KG1 (cell line): ENCODE measurements at places on chromosomes 16 and 17.

- no peak for DNase-seq
Observed at GRCh38 chr17:57586196-57586740, 158.8 kb downstream of the CCDC182 start.

DNA sequence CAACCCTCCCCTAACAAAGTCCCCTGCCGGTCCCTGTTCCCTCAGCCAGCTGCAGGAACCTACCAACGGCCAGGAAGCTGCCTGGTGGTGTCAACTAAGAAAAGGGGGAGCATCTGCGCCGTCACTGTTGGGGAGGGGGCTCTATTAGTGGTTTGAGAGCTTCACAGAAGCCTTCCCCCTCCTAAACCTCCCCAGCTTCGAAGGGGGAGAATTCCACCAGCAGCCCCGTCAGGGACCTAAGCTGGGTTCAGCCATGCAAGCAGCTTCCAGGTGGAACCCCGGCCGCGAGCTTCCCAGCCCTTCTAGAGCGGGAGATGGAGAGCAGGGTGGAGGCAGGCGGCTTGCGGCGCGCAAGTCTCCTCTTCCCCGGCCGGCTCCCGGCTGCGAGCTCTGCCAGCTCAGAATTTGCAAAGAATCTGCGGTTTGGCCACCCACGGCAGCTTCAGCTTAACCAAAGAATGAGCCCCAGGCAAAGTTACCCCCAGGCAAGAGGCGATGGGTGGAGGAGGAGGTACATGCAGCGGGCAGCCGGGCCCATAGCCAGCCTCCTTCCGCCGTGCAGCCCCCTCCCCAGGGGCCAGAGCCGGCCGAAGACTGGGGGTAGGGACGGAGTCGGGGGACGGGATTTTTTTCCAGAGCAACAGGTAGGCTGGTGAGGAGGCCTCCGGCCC is 33.7 kb downstream of the DDX19A start:
- no peak for DNase-seq

DNA sequence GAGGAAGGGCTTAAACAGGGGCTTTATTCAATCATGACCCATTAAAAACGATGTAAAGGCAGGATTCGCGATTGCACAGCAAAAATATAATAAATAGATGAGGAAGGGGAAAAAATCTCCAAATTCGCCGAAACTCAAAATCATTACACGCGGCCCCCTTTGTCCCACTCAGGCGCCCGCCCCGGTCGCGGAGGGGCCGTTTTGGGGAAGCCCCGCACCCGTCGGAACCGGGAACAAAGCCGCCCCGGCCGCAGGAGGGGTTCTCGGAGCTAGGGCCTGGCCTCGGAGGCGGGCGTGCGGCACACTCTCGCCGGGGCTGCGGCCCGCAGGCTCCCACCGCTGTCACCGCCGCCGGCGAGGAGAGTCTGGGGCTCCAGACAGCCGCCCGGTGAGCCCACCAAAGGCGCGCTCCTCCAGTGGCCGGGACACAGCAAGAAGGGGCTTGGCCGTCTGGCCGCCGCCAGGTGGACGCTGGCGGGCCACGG is 521 bp downstream of the C16orf87 start:
- DNase-seq = no peak

GRCh38 chr16:58614860-58615259 is 14.8 kb downstream of the CNOT1 start:
- DNase-seq = no peak

DNA sequence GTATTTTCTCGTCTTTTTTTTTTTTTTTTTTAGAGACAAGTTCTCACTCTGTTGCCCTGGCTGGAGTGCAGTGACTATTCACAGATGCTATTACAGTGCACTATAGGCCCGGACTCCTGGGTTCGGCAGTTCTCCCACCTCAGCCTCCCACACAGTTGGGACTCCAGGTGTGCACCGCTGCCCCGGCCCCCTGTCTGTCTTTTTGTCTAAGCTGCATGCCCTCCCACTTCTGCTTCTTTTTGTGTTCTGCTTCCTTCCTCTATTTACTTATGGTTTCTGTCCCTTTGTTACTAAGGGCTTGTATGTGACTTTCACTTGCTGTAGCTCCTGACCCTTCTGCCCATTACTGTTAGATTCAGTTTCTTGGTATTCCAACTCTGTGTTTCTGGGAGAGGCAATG is 20.5 kb downstream of the SLC7A6 start:
- no peak for DNase-seq

GRCh38 chr17:16952401-16952800 is 19.5 kb downstream of the TNFRSF13B start:
- DNase-seq = no peak

GRCh38 chr17:42681976-42682721 is at the start of gene CNTNAP1:
TSS of gene CNTNAP1 (plus strand) at chr17:42682531. CDS start at chr17:42682830, 299 bp downstream.
- no peak for DNase-seq

GRCh38 chr16:55062442-55062841 is 131.8 kb downstream of the IRX5 start:
- no peak for DNase-seq

GRCh38 chr16:79092846-79093245 is 507.7 kb downstream of the MAF start:
- DNase-seq = peak; percentile 20

DNA sequence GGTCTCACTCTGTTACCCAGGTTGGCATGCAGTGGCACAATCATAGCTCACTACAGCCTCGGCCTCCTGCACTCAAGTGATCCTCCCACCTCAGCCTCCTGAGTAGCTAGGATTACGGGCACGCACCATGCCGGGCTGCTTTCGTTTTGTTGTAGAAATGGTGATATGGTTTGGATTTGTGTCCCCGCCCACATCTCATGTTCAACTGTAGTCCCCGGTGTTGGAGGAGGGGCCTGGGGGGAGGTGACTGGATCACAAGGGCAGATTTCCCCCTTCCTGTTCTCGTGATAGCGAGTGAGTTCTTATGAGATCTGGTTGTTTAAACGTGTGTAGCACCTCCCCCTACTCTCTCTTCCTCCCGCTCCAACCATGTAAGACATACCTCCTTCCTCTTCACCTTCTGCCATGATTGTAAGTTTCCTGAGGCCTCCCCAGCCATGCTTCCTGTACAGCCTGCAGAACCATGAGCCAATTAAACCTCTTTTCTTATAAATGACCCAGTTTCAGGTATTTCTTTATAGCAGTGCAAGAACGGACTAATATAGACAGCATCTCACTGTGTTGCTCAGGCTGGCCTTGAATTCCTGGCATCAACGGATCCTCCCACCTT is 6.0 kb downstream of the PDZD9 start:
- no peak for DNase-seq

DNA sequence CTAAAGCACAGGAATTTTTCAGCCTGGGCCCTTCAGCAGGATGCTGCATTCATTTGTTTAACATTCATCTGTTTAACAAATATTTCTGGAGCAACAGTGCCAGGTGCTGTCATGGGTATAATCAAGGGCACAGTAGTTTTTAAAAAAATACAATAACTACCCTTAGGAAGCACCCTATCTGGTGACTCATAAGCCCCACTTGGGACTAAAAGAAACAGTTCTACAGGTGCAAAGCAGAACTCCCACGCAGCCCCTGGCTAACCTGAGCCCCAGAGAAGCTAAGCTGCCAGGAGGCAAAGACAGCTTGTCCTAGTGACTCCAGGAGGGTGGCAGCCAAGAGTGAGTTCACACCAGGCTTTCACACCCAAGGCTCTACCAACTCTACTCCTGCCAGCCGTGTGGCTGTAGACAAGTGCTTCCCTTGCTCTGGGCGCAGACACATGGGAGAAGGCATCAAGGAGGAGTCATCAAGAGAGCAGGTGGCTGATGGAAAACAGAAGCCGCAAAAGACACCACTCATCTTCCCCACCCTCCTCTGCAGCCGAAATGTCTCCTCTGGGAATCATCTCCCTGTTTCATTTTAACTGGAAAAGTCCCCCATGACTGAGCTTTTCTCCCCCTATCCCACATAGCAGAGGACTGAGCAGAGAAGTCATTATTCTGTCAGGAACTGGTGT is 14.4 kb downstream of the CUEDC1 start:
- no peak for DNase-seq

- DNase-seq = no peak
Observed at GRCh38 chr16:17998550-17998949, 338.0 kb downstream of the NPIPA8 start.

DNA sequence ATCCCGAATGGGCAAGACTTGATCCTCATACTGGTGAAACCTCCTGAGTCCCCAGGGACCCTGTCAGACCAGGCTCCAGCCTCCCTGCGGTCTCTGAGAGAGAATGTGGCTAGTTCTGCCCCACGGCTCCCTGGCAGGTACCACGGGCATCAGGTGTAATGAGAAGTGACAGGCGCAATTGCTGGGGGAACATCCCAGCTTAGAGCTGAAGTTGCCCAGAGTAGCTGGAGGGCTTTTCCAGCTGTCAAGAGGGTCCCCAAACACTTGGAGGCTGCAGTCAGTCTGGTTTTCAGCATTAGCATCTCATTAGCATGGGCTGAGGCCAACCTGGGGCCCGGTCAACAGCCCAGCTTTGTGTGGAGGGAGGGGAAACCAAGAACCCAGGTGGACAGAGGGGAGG is 100.0 kb upstream of the TMEM132E start:
- DNase-seq = no peak

- DNase-seq = no peak
Observed at GRCh38 chr16:48930951-48931553, 321.1 kb upstream of the N4BP1 start.

- DNase-seq = no peak
Observed at GRCh38 chr16:23676924-23677480, 1.7 kb upstream of the PLK1 start.

GRCh38 chr17:28405632-28406472 is at the start of gene SLC46A1:
TSS of gene SLC46A1 (minus strand) at chr17:28406212. CDS start at chr17:28406114, 98 bp downstream.
- DNase-seq = no peak

DNA sequence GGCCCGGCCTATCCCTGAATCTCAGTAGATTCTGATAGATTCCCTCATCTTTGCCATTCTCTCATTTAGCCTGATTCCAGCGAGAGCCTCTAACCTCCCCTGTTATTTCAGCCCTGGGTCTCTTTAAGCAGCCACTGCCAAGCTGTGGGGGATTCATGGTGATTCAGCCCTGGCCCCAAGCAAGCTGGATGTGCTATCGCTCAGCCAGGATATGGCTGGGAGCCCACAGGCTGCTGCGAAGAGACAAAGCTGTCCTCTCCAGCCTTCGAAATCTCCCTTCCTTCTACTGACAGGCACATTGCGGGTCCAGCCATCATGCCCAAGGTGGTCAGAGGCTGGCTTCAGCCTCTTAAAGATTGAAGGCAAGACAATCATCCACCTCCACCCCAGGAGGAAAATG is 394.1 kb downstream of the SOX9 start:
- no peak for DNase-seq

GRCh38 chr16:22346483-22346882 is 27.9 kb downstream of the CDR2 start:
- no peak for DNase-seq

GRCh38 chr16:78091419-78091818 is 8.0 kb upstream of the WWOX start:
- no peak for DNase-seq

DNA sequence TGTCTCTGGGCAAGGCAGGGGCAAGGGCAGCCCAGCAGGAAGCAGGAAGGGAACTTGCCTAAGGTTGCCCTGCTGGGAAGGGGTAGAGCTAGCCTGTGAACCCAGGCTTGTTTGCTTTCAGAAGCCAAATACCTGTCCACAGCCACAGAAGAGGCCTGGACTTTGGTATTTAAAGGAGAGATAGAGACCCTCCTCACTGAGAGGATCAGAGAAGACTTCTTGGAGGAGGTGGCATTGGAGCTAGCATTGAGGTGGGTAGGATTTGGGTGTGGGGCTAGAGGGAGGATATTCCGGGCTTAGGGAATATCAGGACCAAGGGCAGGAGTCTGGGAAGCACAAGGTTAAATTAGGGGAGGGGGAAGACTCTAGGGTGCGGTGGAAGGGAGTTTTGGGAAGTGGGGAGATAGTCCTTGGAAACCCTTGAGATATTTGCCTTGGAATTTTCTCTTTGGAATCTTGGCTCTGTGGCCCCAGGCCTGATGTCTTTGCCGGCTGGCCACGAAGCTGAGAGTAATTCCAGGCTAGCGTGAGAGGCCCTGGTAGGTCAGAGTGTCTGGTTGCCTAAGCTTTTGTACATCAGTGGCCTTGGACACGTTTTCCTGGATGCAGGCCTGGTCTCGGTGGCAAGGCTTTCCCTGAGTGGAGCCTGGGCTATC is 13.1 kb upstream of the ETV4 start:
- DNase-seq = no peak

DNA sequence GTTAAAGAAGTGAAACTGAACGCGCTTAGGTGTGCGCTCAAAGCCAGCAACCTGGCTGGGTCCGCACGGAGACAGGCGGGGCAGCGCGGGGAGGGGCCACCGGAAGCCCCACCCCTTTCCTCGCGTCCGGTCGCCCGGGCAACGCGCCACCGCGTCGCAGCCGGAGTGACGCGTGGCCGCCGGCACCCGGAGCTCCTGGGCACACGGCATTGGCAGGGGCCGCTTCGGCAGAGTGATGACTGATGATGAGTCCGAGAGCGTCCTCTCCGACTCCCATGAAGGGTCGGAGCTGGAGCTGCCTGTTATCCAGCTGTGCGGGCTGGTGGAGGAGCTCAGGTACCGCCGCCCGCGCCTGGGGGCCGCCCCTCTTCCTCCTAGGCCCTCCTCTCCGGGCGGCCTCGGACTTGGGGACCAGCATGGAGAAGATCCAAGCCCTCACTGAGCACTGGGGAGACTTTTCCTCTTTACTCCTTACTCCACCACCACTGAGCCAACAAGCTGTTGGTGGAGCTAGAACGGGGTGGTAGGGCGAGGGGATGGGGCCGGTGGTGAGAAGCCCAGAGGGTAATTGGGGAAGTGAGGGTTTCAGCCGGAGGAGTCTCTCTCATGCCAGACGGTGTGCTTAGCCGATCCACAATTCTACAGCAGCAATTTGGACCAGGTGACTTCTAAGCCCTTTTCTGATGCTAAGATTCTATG is 44.9 kb downstream of the PRSS54 start:
- DNase-seq = peak; percentile 35

GRCh38 chr17:41793784-41794539 is 7.5 kb upstream of the JUP start:
- no peak for DNase-seq

- no peak for DNase-seq
Observed at GRCh38 chr17:6666557-6666956, 15.0 kb downstream of the C17orf100 start.

DNA sequence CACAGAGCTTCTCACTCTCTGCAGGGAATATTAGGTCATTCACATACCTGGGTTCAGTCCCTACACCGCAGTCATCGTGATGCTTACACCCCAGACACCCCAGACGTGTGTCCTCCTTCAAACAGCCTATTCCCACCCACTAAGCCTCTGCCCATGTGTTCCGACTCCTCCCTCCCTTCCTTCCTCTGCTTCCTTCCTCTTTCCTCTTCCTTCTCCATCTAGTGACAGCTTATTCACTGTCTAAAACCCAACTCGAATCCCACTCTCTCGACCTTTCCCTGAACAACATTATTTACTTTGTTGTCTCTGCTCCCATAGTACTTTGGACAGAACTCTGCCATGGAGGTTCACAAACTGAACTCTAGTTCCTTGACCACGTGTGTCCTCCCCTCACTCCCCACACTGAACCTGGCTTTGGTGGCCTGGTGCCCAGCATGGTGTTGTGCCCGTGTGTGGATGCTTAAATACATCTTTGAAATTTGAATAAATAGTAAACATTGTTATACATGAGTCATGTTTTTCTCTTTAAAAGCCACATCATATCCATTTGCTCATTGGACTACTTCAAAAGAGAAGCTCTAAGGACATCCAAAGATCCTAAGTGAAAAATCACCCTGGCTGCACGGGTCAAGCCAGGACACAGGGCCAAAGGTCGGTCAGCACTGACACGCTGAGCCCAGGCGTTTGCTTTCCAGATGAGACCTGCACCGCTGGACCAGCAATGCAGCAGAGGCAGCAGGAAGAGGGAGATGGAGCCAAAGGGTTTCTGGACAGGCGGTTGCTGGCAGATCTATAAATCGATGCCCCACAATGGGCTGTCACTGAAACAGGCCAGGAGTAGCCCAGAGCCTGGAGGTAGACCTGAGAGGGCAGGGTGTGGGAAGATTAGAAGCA is 14.1 kb upstream of the G6PC1 start:
- no peak for DNase-seq
